ENCODE measurements at places on chromosomes 6 and 20.
A peak's percentile ranks its signal among the peaks of the same experiment; 100 is the strongest.

GRCh38 chr20:37369846-37370245 lies 23.9 kb downstream of the SRC start:
- DNase-seq, result no peak

- no peak for DNase-seq
Observed at GRCh38 chr6:12485226-12485764, 195.1 kb downstream of the EDN1 start.

GRCh38 chr6:117619178-117619577 lies 16.9 kb upstream of the GOPC start:
- no peak for DNase-seq

DNA sequence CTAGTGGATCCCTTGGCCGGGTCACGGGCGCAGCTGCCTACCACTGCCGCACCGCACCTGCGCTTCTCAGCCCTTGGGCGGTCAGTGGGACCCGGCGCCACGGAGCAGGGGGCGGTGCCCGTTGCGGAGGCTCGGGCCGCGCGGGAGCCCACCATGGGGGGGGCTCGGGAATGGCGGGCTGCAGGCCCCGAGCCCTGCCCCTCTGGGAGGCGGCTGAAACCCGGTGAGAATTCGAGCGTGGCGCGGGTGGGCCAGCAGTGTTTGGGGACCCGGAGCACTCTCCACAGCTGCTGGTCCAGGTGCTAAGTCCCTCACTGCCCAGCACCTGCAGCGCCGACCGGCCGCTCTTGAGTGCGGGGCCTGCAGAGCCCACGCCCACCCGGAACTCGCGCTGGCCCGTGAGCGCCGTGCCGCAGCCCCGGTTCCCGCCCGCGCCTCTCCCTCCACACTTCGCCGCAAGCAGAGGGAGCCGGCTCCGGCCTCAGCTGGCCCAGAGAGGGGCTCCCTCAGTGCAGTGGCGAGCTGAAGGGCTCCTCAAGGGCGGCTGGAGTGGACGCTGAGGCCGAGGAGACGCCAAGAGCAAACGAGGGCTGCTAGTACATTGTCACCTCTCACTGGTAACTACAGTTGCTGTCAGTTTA lies 120.5 kb upstream of the TMEM170B start:
- no peak for DNase-seq

GRCh38 chr6:150081702-150082101 lies 12.8 kb upstream of the ULBP3 start:
- DNase-seq, result no peak

DNA sequence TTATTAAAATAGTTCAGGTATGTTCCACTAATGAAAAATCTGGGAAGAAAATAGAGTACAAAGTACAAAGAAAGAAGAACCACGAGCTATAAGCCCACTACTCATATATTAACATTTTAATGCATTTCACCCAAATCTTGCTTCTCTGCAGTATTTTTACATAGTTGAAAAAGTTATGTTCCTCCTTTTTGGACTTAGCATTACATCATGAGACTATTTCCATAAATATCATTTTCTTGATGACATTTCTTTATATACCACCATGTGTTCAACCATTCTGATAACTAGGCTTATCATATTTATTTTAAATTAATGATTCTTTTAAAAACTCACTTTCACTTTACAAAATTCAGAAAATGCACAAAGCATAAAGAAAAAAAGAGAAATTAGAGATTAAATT lies 3.0 kb downstream of the IPCEF1 start:
- DNase-seq, result no peak

- no peak for DNase-seq
Observed at GRCh38 chr6:52504782-52505136, 72.1 kb downstream of the TRAM2 start.

DNA sequence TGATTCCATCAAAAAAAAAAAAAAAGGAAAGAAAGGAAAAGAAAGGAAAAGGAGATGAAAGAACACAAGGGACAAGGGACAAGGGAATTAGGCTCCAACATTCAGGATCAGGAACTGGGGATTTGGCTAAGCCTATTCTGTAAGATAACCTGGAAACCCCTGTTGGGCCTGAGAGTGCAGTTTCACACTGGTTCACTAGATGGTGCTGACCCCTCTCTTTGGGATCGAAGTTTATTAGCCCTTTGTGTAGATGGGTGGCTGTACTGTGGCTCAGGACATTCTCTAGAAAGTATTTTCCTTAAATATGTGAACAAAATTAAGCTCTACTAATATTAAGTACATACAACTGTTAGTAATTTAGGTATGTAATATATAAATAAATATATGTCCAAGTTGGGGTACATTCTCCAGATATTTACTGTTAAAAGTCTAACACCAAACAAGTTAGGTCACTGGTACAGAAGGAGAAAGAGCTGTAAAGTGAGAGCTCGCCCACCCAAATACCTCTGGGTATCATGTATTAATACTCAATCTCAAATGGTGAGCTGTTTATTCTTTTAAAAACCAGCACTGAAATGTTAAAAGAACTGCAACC lies 6.3 kb downstream of the OR2A4 start:
- peak; percentile 65 for DNase-seq

DNA sequence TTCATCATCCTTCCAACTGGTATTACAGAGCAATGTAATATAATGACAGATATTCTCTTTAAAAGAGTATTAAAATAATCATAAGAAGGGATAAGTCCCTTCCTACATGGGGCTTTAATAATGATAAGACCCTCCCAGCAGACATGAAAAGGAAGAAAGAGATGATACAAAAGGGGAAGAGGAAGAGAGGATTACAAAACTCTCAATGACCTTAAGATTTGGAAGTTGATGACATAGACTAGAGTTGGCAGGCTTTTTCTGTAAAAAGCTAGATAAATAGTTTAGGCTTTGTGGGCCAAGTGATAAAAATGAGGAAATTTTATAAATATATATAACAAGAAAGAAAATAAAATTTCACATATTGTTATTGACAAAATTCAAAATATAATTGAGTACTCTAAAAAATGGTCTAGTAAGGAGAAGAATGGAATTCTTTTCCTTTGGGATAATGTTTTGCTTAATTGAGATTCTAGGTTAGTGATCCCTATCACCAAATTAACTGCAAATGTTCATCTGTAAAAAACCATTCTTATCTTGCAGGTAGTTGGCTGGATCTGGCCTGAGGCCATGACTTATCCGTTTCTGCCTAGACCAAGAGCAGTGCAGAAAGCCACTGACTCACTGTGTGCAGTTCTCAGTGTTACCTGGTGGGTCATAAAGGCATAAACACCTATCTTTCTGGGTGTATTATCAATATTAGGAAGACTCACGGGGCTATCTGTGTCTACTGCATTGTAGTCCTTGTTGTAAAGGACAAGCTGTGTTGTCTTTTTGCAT lies 11.0 kb downstream of the RIPOR2 start:
- no peak for DNase-seq

DNA sequence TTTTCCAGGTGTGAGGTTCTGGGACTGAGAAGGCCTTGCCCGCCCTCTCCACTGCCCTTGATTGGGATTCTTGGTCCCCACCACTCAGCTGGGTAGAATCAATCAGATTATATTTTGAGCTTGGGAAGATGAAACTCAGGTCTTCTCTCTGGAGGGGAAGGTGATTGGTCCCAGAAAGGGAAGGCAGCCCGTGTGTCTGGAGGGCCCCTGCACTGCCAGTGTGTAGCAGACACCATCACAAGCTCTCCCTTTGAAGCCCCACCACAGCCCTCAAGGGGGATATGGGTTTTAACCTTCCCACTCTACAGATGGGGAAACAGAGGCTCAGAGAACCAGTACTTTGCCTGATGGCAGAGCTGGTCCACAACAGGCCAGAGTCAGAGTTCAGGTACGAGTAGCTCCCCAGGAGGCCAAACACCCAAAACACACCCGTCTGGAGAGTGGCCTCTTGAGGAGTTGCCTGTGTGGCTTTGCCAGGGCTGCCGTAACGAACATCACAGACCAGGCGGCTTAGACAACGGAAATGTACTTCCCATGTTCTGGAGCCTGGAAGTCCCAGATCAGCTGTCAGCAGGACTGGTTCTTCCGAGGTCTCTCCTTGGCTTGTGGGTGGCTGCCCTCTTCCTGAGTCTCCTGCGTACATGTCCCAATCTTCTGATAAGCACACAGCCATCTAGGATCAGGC lies 205.6 kb downstream of the SYNDIG1 start:
- no peak for DNase-seq

DNA sequence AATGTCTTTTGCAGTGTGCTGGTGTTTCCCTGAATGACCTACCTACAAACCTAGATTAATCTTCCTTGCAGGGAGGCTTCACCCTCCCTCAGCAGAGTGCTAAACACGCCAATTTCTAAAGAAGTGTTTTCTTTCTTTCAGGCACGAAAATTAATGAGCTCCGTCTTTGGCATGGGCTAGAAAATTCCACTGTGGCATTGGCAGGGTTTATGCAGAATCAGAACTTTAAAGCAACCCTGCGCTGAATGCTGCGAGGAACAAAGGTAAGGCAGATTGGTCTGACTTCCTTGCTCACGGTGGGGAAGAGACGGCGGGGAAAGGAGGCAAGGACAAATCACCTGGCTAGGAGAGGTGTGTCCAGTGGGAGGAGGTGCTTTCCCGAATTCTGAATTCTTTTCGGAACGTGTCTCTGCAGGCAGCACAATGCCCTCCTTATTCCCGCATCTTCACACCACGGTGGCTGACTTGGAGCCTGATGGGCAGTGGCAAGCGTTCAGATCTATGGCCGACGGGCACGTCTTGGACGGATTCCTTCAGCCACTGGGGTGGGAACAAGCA lies 6.2 kb upstream of the BANF2 start:
- DNase-seq, result no peak

- no peak for DNase-seq
Observed at GRCh38 chr20:23450877-23451276, 1.8 kb downstream of the CST11 start.

- peak; percentile 32 for DNase-seq
Observed at GRCh38 chr20:13771853-13772453, 12.8 kb downstream of the ESF1 start.

- DNase-seq, result no peak
Observed at GRCh38 chr20:1163653-1164052, 21.1 kb downstream of the TMEM74B start.

GRCh38 chr6:156600678-156601077 lies 176.5 kb upstream of the ARID1B start:
- DNase-seq, result no peak

GRCh38 chr6:42963855-42964605 lies 3.5 kb downstream of the GNMT start:
- DNase-seq, result no peak

DNA sequence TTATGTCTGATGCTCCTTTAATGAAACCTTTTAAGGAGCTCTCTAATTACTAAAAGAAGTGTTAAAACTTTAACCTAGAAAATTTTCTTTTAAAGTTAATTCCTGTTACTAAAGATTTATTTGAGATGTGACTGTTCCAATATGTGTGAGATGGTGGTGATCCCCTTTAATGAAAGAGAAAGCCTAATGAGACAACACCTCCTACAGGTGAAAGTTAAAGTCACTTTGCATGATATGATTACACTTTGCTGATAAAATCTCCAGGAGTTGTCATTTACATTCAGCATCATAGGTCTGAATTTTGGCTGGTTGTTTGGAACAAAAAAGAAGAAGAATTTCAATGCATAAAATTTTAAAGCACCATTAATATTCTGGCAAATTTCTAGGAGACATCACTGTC lies 307.4 kb downstream of the TRDN start:
- DNase-seq, result no peak

DNA sequence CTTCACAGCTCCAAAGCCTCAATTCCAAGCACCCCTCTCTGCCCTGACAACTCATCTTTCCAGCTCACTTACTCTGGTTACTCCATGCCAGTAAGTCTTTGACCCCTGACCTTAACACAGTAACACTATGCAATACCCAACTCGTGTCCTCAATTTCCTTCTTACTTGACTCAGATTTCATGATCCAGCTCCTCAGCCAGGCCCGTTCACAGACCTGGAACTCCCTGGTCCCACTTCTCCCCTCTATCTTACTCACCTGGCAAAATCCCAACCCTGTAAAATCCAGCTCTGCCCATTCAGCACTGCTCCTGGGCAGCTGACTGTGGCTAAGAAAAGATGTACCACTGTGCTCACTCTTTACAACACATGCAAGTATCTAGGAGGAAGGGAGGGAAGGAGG lies 7.9 kb downstream of the GNL1 start:
- no peak for DNase-seq

GRCh38 chr6:121660277-121660676 lies 224.8 kb downstream of the GJA1 start:
- DNase-seq, result no peak

DNA sequence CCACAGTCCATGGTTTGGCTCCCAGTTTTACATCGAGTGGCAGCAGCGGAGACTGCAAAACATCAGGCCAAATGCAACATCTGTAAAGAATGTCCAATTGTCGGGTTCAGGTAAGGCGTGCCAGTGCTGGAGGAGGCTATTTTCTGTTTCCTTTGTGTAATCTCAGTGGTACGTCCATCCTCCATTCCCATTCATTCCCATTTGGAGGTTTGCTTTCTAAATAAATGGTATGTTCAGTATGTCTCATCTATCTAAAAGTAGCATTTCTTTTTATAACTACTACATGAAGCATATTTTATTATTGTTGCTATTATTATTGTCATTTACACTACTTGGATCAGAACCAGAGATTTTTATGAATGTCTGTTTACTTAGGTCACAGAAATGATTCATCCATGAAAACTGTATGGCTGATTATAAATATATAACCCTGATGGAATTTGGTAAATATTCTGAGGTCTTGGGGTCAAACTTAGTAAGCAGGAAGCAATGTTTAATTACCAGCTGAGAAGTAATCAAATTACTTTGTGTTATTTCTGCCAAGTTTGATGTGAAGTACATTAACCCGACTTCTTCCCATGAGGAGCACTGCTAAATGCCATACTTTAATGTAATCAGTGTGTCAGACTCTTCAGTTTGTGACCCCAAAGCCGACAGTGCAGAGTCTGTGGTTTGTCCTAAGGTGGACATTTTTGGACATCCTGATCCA lies 512.9 kb downstream of the UTRN start:
- no peak for DNase-seq

DNA sequence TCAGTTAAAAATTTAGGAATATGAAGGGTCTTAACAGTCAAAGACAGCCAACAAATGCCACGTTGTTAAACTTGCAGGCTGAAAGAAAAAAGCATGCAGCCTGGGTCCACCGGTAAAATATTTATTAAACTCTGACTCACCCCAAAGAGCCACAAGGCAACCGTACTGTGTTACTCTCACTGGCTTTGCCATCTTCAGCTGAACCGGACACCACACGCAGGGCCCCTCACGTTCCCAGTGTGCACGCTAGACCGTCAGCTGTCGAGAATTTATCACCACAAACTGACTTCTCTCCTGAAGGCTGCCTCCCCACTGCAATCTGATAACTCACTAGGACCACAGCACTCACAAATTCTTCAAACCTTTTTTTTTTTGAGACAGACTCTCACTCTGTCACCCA lies 30.7 kb downstream of the HUS1B start:
- no peak for DNase-seq

DNA sequence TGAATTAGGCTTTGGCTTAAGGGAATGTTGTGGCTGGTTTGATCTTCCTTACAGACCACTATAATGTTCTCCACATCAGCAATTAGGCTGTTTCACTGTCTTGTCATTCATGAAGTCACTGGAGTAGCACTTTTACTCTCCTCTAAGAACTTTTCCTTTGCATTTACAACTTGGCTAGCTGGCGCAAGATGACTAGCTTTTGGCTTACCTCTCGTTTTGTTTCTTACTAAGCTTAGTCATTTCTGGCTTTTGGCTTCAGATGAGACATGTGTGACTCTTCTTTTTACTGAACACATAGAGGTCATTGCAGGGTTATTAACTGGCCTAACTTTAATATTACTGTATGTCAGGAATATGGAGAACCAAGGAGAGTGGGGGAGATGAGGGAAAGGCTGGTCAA lies 143.2 kb downstream of the PTCHD4 start:
- no peak for DNase-seq
